ENCODE measurements at places on chromosomes 12 and 14.

DNA sequence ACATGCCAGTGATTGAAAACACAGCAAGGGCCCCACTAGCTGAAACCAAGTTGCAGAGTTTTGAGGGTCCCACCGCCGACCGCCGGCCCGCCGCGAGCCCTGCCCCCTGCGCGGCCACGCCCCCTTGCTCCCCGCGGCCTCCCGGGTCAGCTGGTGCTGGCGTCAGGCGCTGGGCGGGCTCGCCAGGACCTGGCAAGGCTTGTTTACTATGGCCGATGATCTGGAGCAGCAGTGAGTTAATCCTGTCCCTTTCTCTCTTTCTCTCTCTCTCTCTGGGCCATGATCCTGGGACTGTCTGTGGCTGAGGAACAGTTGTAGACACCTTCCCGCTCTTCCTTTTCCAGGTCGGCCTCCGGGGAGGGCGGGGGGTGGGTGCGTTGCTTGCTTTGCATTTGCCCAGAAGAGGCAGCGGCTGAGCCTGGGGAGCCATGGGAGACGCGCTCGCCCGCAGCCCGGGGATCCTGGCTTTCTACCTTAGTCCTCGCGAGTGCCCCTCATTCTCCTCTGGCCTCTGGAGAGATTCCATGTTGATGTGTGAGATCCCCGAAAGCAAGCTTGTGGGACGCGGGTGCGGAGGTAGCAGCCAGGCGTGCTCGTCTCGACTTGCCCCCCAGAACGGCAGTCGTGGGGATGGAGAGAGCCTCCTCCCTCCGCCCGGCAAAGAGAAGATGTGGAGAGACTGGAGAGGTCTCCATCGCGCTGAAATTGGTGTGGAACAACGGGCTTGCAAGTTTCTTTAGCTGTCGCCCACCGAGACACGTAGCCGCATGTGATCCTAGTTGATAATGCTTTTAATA is at the start of gene ABHD4:
Gene ABHD4, plus strand, starts transcription at position 202 of the 797 bp plus-strand sequence. Its CDS starts 7 bp downstream, at position 209.
- peak; percentile 55 for DNase-seq

DNA sequence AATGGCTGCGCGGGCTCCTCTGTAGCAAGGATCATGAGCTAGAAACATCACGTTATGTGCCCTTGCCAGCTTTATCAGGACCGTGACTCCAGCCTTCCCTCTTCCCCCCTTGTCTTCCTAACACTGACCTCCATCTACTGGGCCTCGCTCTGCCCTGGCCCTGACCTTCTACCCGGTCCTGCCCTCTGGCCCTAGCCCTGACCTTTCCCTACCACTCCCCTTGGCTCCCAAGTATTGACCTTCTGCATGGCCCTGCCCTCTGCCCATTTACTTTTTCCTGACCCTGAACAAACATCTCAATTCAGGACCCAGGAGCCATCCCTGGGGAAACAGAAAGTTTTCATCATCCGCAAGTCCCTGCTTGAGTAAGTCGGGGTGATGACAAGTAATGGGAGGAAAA is 2.0 kb downstream of the SOAT2 start:
- no peak for DNase-seq

GRCh38 chr12:108689314-108690190 is 41.8 kb downstream of the CORO1C start:
- DNase-seq, result peak; percentile 47

- DNase-seq, result peak; percentile 39
Measured at GRCh38 chr12:47111392-47111778, 31.6 kb upstream of the AMIGO2 start.

DNA sequence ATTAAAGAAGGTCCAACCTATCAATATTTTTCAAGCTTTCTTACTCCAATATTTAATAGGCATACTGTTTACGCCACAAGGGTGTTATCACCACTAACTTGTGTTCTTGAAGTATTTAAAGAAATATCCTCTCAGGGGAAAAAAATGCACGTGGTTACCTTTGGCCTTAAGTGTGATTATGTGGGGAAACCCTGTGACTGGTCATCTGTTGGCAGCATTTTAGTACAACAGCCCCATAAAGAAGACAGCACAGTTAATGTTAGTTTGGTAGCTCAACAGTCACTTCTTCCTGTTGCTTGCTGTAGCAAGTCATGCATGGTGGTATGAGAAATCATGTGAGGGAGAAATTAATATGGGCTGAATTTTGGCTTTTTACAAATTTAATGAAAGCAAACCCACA is 1021.5 kb upstream of the TMEM132C start:
- no peak for DNase-seq
